NCI-H69 (cell line): ENCODE measurements at places on chromosomes 3 and 15.
A peak's percentile ranks its signal among the peaks of the same experiment; 100 is the strongest.

GRCh38 chr3:17065315-17065714 is 180.6 kb downstream of the PLCL2 start:
- peak; percentile 50 for DNase-seq

DNA sequence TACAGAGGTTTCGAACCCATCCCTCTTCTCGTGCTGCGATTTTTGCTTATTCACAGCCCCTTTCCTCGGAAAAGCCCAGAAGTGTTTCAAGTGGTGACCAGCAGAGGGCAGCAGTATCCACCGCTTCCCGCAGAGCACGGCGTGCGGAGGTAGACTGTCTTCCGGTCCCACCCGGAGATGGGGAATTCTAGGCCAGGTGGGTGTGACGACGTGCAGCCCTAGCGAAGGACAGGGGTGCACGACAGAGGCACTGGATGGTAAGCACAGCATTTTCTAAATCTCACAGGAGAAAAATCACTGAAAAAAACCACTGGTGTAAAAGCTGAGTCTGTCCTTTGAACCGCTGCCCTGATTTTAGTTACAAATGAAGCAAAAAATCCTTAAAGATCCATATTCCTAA is 7.4 kb upstream of the PSMD6 start:
- peak; percentile 86 for DNase-seq

DNA sequence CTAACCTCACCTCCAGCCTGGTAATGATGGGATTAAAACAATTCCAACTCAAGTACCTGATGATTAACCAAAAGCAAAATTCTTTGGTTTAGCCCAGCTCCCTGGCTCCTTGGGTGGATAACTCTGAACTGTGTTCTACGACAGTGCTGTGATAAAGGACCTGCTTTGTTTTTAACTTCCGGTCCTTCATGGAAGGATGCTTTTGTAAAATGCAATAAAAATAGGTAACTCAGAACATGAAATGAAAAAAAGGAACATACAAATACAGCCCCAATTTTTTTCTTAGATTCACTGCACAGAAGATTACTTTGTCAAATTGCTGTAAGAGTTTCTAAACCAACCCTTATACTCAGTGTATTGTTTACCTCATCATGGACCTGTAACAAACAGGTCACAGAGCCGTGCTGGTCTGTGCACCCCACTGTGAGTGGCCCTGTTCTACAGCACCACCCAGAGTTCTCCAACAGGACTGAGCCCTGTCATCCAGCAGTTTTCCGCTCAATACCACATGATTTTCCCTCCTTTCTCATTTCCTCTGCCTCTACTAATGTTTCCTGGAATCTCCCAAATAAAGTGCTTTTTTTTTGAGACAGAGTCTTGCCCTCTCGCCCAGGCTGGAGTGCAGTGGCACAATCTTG is 4.9 kb upstream of the PCYT1A start:
- DNase-seq, result no peak

DNA sequence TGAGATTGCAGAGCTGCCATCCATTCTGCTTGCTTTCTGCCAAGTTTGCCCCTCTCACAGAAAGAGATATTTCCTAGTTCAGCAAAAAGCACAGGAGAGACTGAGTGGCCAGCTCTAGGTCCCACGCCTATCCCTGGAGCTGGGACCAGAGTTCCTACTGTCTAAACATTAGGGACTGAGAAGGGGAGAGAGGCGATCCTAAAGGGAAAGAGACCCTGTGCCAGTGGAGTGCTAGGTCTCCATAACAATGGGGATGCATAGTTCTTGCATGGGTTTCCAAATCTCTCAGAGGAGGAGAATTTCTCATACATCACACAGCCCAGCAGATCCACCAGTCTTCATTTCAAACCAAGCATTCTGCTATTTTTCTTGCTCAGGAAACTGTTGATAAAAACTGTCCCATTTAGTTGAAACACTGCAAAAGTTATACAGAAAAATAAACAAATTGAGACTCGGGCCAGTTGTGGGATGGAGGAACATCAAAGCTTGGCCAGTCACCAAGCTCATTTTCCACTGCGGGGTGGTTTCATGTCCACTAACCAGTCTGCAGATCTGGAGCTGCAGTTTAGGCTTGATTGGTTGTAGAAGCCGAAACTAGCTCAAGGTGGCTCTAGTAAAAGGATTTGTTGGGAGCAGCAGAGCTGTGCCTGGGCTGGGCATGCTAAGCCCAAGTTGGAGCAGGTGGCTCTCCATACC is 62.7 kb downstream of the EEFSEC start:
- no peak for DNase-seq

DNA sequence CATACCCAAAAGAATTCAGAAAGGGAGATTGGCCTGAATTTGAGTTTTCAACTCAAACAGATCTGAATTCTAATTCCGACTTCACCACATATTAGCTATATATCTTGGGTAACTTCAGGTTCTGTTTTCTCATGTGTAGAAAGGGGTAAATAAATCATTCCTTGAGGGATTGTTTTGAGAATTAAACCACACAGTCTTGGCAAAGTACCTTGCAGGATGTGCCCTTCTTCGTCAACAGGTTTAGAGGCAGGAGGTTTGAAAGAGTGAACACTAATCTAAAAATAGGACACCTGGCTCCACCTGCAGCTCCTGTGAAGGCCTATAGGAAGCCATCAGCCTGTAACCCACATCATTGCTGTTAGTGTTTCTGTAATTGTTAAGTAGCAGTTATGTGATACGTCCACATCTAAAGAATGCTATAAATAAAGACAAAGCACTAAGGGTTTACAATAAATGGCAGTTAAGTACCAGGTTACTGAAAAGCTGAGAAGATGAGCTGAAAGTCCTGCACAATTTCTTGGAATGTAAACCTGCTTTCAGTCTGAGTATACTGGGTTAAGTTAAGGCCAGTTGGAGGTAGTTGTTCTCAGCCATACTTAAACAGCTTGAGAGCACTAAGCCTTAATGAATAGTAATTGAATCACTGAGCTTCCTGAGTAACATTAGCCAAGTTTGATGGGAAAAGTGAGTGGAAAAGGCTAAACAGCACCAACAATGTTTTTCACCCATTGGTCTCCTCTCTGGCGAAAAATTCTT is 6.0 kb downstream of the CCDC80 start:
- DNase-seq, result peak; percentile 64

GRCh38 chr3:150090877-150091276 is 120.2 kb upstream of the PFN2 start:
- DNase-seq, result peak; percentile 28

GRCh38 chr15:90213122-90213817 is 12.1 kb downstream of the SEMA4B start:
- no peak for DNase-seq

- DNase-seq, result no peak
These were observed 53.8 kb downstream of the CDCP1 start for GRCh38 chr3:45092132-45093031.

DNA sequence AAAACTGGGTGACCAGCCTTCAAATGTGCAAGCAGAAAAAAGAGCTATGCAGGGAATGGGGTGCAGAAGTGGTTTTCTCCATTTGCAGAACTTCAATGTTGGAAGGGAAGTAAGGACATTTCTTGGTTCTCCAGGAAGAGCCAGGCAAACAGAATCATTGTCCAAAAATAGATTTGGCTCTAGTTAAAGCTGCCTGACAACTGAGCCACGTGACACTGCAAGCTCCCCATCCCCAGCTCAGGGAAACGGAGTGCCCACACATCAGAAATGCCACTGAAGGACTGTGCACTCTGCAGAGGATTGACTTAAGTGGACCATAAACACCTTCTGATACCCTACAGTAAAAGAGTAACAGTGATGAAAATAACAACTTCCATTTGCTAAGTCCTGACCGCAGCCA is 195.6 kb upstream of the NSMCE3 start:
- no peak for DNase-seq

DNA sequence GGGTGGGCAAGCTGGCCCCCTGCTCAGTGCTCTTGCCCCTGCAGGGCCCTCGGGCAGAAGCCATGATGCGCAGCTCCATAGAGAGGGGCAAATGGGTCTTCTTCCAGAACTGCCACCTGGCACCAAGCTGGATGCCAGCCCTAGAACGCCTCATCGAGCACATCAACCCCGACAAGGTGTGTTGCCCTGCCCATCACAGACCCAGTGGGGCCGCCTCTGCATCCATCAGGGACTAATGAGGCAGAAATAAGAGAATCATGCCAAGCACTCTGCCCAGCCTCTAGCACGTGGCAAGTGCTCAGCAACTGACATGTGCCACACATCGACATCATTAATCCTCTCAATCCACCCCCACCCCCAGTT is 49.4 kb downstream of the SEMA3G start:
- DNase-seq, result peak; percentile 18

DNA sequence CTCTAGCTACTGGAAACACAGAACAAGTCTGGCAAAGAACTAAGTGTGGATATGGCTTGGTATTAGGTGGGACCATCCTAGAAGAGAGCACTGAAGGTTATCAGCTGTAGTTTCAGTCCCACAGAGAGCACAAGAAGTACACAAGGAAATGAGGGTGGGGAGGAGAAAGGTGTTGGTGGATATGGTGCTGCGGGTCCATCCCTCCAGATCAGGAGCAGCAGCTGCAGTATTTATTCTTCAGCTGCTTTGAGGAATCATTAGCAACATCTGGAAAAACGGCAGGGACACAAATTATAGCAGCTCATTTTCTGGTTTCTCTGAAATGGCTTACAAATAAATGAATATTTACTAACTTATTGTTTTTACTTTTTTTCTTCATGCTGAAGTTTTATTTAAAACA is 29.0 kb downstream of the CD80 start:
- DNase-seq, result no peak

DNA sequence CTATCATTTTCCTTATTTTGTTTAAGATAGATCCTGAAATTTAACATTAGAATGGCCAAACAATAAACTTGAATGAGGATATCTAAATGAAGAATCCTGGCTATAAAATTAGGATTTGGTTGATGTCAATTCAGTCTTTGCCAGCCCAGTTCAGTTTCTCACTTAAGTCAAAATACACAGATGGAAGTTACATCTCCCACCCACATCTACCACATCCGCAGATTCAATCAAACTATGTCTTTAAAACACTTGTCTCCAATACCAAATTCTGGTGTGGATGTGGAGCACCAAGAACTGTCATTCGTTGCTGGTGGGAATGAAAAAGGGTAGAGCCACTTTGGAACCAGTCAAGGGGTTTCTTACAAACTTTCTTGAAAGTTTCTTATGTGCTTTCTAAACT is 18.2 kb downstream of the CBLB start:
- no peak for DNase-seq

GRCh38 chr3:174598885-174599439 is 260.2 kb upstream of the NAALADL2 start:
- no peak for DNase-seq

GRCh38 chr15:89430530-89431341 is 65.6 kb downstream of the RHCG start:
- DNase-seq, result peak; percentile 84

GRCh38 chr3:123883701-123884202 is 380 bp downstream of the MYLK start:
- DNase-seq, result no peak

- no peak for DNase-seq
These were observed 11.9 kb upstream of the CD200R1L start for GRCh38 chr3:112858410-112859069.

DNA sequence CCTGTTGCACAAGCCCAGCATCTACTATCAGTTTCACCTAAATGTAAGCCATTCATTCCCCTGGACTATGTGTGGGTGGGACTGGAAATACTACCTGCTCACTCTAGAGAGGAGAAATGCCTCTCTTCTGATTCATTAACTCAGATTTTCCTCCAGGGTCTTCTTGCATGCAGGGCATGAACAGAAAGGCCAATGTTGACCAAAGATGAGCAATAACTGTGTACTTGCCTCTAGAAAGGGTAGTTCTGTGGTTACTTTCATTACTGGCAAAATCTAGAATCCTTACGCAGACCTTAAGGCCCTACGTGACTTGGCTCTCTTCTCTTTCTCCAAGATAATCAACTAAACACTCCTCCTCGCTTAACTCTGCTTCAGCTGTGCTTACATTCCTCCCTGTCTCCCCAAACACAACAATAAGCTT is 81.4 kb upstream of the PSMD6 start:
- DNase-seq, result no peak

DNA sequence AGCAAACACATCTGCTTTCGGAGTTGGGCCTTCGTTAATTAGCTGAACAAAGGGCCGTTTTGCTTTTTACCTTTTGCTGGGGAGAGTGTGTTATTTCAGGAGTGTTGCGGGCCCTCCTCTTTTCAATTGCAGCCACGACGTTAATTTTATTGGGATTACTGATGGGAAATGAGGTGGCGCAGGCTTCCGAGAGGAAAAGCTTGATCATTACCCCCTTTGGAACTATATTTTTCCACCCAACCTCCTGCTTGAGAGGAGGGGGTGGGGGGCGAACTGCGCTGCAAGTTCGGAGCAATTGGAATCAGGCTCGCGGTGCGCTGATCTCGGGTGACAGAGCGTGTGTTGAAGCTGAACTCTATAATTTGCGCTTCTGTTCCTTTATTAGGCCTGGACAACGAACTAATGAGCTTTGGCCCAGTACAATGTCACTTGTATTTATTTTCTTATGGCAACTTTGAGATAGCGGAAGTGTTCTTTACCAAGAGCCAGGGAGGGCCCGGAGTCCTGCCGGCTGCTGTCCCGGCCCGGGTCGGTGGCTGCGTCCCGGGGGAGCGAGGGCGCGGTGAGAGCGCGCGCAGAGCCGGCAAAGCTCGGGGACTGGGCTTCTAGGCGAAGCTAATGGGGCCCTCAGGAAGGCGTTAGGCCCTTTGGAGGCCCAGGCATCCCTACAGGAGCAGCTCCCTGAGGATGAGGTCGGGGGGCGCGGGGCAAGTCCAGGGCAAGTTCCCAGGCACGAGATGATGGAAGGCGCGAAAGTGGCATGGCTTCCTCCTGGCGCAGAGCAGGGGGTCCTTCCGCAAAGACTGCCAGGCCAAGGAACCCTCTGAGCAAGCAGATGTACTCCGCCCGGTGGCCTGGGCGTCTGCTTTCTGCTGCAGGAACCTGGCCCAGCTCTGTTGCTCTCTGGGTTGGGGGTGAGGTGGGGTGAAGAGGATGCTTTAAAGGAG is 12.9 kb downstream of the NR2F2 start:
- DNase-seq, result no peak

DNA sequence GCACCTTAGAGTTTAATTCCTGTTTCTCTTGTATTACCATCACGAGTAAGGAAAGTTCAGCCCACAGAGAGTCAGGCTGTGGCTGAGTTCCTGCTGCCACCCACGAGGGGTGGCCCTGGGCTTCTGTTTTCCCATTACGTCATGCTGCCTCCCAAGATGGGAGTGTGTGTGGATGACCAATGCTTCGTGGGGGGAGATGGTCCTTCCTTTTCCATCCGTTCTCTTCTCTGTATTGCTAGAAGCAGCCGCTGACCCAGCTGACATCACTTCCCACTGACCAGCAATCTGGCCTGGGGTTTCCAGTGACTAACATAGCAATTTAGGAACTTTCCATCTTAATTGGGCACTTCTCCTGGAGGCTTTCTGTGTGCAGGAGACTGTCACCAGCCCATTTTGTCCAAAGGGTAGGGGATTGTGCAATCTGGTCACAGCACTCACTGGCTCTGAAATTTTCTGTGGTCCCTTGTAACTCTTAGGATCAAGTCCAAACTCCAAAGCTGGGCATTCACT is 9.3 kb downstream of the IRAK2 start:
- no peak for DNase-seq

GRCh38 chr3:112390783-112391641 is 58.1 kb downstream of the CD200 start:
- DNase-seq, result no peak
